Natural killer cell (primary cell): ENCODE measurements at places on chromosomes 7 and 10.
A peak's percentile ranks its signal among the peaks of the same experiment; 100 is the strongest.

DNA sequence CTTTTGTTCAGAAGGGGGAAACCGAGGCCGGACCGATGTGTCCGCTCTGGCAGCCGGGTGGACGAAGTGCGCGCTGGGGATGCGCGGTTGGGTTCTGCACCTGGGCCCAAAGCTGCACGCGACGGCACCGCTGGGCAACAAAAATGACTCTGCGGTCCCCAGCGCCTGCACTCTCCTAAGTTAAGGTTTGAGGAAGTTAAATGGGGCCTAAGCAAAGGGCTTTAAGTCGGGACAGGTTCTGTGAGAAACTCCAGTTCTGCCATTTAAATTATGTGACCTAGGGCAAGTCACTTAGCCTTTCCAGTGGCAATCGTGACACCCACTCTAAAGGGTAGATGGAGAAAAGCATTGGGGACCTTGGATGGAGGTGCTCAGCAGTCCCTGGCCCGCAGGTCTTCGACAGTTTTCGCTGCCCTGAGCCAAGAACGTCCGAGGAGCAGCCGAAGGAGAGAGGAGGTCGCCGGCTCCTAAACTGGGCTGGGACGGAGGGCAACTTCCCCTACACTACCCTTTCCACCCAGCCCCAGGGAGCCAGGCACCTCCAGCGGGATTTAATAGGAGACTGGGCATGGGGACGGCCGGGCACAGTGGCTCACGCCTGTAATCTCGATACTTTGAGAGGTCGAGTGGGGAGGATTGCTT lies 534 bp upstream of the ACBD5 start:
- H3K27ac ChIP-seq, result peak overlapping the region; percentile 87
- H3K27me3 ChIP-seq, result no peaks in the 10 kb centered on the region
- H3K4me3 ChIP-seq, result peak overlapping the region; percentile 81
- peaks cover 35% of the 10 kb centered on the region for H3K4me1 ChIP-seq

- H3K4me1 ChIP-seq, result peaks cover 29% of the 10 kb centered on the region
- H3K27ac ChIP-seq, result no peak overlapping the region
- H3K27me3 ChIP-seq, result no peaks in the 10 kb centered on the region
- DNase-seq, result no peak
These were observed 103.8 kb downstream of the NKX6-2 start for GRCh38 chr10:132681858-132682755.

DNA sequence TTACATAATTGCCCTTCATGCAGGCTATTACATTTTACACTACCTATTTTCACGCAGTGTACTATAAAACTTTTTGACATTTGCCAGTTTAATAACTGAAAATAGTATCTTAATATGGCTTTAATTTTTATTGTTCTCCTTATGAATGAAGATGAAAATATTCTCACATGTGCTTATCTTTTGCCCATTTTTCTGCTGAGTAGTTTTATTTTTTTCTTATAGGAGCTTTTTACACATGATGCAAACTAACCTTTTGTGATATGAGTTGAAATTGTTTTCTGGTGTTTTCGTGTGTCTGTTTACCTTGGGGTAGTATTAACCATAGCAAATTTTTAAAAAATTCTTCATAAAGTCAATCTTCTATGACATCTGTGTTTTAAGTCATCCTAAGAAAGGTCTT lies 26.3 kb downstream of the OR9A2 start:
- no peak overlapping the region for H3K27ac ChIP-seq
- H3K27me3 ChIP-seq, result no peaks in the 10 kb centered on the region
- DNase-seq, result no peak
- H3K4me3 ChIP-seq, result no peak overlapping the region
- H3K4me1 ChIP-seq, result peaks cover 5% of the 10 kb centered on the region

- H3K4me1 ChIP-seq, result peaks cover 20% of the 10 kb centered on the region
- peak overlapping the region; percentile 66 for H3K27ac ChIP-seq
- no peak for DNase-seq
- no peaks in the 10 kb centered on the region for H3K27me3 ChIP-seq
- no peak overlapping the region for H3K4me3 ChIP-seq
These were observed 153.3 kb downstream of the ARID5B start for GRCh38 chr10:62054830-62055229.

DNA sequence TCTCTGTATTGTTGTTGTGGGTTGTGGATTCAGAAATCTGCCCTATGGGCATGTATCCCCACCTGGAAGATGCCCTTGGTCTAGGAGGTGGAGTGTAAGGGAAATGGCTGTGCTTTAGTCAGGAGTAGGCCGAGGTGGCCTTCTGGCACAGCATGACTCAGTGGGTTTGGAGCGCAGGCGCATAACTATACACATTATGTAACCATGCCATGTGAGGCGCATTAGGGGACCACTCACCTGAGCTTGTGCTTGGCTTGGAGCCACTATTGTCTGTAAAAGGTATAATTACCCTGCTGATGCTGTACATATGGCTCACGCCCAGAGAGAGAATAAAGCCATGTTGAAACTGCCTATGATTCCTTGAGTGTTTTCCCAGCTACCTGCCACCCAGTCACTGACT lies 20.6 kb upstream of the ADAMTS14 start:
- H3K36me3 ChIP-seq, result no peaks in the 10 kb centered on the region
- no peaks in the 10 kb centered on the region for H3K27me3 ChIP-seq
- peak; percentile 12 for DNase-seq
- no peaks in the 10 kb centered on the region for H3K4me1 ChIP-seq
- H3K4me3 ChIP-seq, result no peak overlapping the region
- no peak overlapping the region for H3K27ac ChIP-seq

GRCh38 chr7:127900732-127901685 lies 130.2 kb downstream of the LRRC4 start:
- H3K27ac ChIP-seq, result no peak overlapping the region
- H3K4me1 ChIP-seq, result peaks cover 21% of the 10 kb centered on the region
- H3K27me3 ChIP-seq, result no peaks in the 10 kb centered on the region

DNA sequence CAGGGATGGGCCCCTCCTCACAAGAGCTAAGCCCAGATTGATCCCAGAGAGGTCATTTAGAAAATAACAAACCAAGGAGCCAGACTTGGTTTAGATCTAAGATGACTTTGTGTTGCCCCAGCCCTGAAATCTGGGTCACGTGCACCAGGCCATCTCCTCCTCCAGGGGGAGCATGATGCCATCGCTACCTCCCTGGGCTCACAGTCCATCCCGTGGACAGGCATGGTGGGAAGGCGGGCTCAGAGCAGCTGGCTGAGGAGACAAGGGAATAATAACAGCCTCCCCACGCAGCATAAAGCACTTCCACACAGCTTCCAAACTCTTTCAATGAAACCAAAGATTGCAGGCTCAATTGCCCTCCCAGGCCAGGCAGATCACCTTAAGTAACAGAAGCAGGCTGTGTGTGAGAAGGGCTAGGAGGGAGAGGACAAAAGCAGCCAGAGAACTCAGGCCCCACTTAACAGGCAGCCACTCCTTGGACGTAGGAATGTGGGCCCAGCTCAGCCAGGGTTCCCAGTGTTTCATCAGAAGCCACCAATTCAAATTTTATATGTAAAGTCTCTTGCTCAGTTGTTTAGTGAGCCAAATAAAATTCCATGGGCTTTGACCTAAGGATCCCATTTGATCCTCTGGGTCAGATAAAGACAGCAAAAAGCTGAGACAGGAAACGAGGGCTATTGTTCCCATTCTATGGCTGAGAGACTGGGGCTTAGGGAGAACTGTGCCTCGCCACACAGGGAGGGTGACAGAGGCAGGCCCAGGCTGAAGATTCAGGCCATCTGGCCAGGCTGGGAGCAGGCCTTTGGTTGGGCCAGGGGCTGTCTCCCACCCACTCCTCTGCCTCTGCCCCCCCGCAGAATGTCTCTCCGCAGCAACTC lies 100.2 kb downstream of the COL13A1 start:
- no peak overlapping the region for H3K27ac ChIP-seq
- H3K27me3 ChIP-seq, result no peaks in the 10 kb centered on the region

- no peak overlapping the region for H3K27ac ChIP-seq
- H3K4me1 ChIP-seq, result no peaks in the 10 kb centered on the region
- H3K36me3 ChIP-seq, result no peaks in the 10 kb centered on the region
- no peak overlapping the region for H3K4me3 ChIP-seq
- DNase-seq, result no peak
These were observed 335.3 kb downstream of the NRG3 start for GRCh38 chr10:82210331-82210730.

DNA sequence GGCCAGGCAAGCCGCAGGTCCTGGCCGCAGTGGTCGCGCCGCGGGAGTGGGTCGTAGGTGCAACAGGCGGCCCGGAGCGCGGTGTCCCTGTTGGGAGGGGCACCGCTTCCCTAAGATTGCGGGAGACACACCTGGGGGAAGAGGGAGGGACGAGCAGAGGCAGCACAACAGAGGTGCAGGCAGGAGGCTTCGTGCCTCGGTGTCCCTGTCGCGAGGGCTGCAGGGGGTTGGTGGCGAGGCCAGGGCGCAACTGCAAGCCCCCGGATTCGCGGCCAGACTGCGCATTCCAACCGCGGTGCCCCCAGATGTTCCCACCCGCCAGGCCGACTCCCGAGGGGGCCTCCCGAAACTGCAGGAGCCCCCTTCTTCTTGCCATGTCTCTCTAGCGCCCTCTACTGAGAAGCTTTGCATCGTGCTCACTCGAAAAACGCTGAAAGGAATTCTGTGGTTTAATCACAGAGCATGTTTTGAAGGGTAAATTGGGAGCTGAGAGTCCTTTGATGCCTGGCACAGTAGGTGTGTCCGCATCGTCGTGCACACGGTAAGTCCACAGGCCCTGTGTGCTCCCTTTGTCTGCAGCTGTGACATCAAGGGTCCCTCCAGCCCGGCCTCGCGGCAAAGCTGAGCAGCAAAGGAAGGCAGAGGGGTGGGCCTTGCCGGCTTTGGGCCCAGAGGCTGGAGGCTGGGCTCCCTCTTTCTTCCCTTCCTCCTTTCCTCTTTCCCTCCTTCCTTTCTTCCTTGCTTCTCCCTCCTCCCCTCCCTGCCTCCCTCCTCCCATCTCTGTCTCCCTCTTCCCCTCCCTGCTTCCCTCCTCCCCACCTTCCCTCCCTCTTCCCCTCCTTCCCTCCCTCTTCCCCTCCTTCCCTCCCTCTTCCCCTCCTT lies 6.2 kb upstream of the MBL2 start:
- H3K27ac ChIP-seq, result no peak overlapping the region
- H3K27me3 ChIP-seq, result no peaks in the 10 kb centered on the region
- H3K4me3 ChIP-seq, result no peak overlapping the region
- no peaks in the 10 kb centered on the region for H3K36me3 ChIP-seq

- no peaks in the 10 kb centered on the region for H3K27me3 ChIP-seq
- H3K36me3 ChIP-seq, result peaks cover 14% of the 10 kb centered on the region
- H3K4me3 ChIP-seq, result peak overlapping the region; percentile 98
- DNase-seq, result no peak
- H3K4me1 ChIP-seq, result peaks cover 23% of the 10 kb centered on the region
These were observed 553 bp downstream of the DNAJC30 start for GRCh38 chr7:73682745-73683055.

GRCh38 chr7:34313289-34313688 lies 344.7 kb upstream of the NPSR1 start:
- H3K27me3 ChIP-seq, result no peaks in the 10 kb centered on the region
- no peak overlapping the region for H3K4me3 ChIP-seq
- H3K27ac ChIP-seq, result no peak overlapping the region

DNA sequence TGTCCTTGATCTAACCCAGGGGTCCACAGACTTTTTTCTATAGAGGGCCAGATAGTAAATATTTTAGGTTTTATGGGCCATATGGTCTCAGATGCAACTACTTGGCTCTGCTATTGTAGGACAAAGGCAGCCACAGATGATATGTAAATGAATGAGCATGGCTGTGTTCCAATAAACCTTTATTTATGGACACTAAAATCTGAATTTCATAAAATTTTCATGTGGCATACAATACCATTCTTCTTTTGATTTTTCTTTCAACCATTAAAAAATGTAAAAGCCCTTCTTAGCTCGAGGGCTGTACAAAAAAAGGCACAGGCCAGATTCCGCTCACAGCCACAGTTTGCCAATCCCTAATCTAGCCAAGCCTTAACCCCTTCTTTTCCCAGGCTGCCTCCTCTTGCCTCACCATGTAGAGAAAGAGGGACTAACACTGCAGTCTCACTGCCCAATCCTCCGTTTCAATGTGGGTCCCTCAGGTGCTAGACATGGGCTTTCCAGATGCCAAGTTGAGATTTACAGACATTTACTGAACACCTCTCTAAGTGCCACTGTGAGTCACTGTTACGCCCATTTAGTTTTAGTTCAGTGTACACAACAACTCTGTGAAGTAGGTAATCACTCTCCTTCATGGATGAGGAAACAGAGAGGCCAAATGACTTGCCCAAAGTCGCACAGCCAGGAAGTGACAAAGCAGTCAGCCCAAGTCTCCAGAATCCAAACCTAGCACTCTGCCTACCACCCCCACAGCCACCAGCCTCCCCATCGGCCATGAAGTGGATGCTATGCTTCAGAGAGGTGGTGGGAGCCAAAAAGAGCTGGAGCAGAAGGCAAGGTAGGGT lies 132.6 kb upstream of the PDLIM1 start:
- H3K27ac ChIP-seq, result no peak overlapping the region
- no peaks in the 10 kb centered on the region for H3K4me1 ChIP-seq
- H3K4me3 ChIP-seq, result no peak overlapping the region
- DNase-seq, result no peak
- no peaks in the 10 kb centered on the region for H3K27me3 ChIP-seq

- H3K27ac ChIP-seq, result no peak overlapping the region
- peaks cover 34% of the 10 kb centered on the region for H3K36me3 ChIP-seq
- no peaks in the 10 kb centered on the region for H3K27me3 ChIP-seq
- peaks cover 6% of the 10 kb centered on the region for H3K4me1 ChIP-seq
- DNase-seq, result no peak
These were observed 174.4 kb downstream of the ARID5B start for GRCh38 chr10:62075912-62076311.

- H3K4me3 ChIP-seq, result no peak overlapping the region
- no peaks in the 10 kb centered on the region for H3K36me3 ChIP-seq
- H3K4me1 ChIP-seq, result no peaks in the 10 kb centered on the region
- no peaks in the 10 kb centered on the region for H3K27me3 ChIP-seq
- DNase-seq, result no peak
- no peak overlapping the region for H3K27ac ChIP-seq
These were observed 586.6 kb downstream of the SUGCT start for GRCh38 chr7:40721342-40721949.

GRCh38 chr10:77251297-77252013 lies 386.2 kb downstream of the KCNMA1 start:
- H3K27me3 ChIP-seq, result no peaks in the 10 kb centered on the region
- no peaks in the 10 kb centered on the region for H3K36me3 ChIP-seq
- H3K27ac ChIP-seq, result no peak overlapping the region
- no peak overlapping the region for H3K4me3 ChIP-seq
- DNase-seq, result peak; percentile 54

DNA sequence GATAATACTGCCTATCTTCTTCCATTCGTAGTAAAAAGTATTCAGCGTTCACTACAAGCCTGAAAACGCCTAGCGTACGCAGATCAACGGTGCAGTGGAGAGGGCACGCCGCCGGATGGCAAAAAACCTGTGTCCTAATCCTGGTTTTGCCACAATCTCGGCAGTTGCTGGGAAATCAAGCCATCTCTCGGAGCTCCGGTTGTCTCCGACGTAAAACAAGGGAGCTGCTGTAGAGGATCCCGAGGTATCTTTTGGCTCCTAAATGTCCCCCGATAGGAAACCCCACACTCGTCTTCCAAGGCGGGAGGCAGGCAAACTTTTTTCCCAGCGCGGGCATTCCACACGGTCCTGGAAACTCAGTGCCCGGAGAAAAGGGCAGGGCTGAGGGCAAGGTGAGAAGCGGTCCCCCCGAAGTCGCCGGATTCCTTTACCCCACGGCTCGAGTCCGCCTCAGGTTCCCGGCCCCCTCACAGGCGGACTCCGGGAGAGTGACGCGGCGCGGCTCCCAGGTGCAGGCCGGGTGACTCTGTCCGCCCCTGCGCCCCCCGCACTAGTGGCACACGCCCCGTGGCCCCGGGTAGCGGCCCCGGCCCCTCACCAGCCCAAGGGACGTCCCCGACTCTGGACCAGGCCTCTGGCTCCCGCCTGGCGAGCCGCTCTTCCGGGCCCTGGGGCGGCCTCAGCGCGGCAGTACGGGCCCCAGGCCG lies 649 bp downstream of the IDE start:
- peaks cover 11% of the 10 kb centered on the region for H3K4me1 ChIP-seq
- no peaks in the 10 kb centered on the region for H3K27me3 ChIP-seq
- peak; percentile 63 for DNase-seq
- no peaks in the 10 kb centered on the region for H3K36me3 ChIP-seq
- peak overlapping the region; percentile 98 for H3K4me3 ChIP-seq
- peak overlapping the region; percentile 90 for H3K27ac ChIP-seq
